Hematopoietic multipotent progenitor cell treated with erythropoietin and hydrocortisone succinate and interleukin-3 and kit ligand, for 17 days (in vitro differentiated cells): ENCODE measurements at places on chromosomes 11 and 22.
A peak's percentile ranks its signal among the peaks of the same experiment; 100 is the strongest.

DNA sequence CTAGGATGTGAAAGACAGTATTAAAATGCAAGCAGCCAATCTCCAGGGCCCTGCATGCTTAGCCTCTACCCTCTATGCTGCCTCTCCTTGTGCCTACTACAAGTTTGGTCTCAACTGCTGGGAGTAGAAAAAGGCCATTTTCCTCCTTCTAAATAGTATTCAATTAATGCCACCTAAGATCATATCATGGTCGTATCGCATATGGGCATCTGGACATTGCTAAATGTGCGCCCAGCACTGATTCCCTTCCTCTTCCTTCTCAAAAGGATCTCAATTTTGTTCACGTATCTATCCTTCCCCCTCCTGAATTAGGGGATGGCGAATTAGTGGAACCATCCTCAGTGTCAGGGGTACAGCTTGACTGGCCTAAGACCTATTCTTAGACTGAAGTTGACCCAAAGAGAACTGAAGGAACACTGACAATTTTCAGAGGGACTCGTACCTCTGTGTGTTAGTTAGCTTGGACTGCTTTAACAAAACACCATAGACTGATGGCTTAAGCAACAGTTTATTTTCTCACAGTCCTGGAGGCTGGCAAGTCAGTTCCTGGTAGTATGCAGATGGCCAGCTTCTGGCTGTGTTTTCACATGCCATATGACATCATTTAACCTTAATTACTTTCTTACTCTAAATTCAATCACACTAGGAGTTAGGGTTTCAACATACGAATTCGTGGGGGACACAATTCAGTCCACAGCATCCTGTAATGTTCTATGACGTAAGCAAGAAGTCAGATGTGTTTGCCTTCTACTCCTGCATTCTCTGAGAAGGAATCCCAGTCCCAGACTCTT is 8.5 kb upstream of the NUP50 start:
- no peak for DNase-seq

- no peak for DNase-seq
Observed at GRCh38 chr11:45881708-45882368, 3.6 kb upstream of the MAPK8IP1 start.

DNA sequence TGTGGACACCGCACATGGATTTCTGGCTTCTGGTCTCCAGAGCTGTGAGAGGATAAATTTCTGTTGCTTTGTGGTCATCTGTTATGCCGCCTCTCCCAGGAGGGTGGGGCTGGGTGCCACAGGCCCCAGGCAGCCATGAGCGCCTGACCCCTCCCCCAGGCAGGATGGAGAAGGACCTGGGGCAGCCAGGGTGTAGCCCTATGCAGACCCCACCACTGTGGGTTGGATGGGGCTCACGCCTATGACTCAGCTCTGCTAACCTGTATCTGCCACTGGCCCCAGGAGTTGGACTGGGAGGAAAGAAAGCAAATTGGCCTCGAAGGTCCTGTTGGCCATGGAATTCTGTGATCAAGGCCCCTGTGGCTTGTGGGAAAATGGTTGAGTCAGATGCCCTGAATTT is 1351.1 kb downstream of the BRD1 start:
- no peak for DNase-seq

DNA sequence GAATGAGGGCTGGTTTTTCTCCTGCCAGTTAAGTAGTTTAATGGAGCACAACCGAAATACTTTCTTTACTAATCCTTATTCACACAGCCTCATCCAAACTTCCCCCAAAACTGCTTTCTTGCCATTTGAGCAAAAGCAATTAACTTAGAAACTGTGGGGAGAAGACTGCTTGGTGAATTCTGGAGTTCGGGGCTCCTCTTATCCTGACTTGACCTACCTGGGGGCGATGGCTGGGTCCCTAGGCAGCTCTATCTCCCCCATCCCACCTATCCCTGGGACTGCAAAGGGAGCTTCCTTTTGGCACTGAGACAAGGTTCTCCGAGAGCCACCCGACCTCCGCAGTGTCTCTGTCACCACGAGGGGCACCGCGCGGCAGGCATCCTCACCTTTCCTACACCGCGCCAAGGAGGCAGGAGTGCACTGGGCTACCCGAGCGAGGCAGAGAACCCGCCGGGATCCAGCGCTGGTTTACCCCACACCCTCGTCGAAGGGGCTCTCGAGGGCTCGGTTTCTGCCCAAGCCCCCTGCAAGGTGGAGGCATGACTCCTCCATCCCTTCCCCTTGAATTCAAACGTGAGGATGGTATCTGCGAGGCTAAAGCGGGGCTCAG is 759 bp downstream of the DESI1 start:
- DNase-seq: peak; percentile 54

DNA sequence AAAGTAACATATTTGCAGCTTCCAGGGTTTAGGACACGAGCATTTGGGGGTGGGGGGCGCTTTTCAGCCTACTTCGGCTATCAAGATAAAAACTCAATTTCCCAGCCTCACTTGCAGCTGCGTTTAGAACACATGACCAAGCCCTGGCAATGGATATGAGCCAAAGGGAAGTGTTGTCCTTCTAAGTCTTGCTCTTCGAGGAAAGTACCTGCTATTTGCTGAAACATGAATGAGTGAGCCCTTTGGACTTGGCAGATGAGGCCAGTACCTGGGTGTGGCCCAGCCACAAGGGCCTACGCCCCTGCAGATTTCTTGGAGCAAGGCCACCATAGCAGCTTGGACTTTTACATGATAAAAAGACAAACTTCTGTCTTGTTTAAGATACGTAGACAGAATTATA is 60.2 kb upstream of the SORL1 start:
- peak; percentile 17 for DNase-seq

- DNase-seq: no peak
Observed at GRCh38 chr22:31892080-31892433, 52.3 kb upstream of the YWHAH start.

GRCh38 chr11:59556115-59556916 is 45.0 kb downstream of the OR4D9 start:
- peak; percentile 12 for DNase-seq

DNA sequence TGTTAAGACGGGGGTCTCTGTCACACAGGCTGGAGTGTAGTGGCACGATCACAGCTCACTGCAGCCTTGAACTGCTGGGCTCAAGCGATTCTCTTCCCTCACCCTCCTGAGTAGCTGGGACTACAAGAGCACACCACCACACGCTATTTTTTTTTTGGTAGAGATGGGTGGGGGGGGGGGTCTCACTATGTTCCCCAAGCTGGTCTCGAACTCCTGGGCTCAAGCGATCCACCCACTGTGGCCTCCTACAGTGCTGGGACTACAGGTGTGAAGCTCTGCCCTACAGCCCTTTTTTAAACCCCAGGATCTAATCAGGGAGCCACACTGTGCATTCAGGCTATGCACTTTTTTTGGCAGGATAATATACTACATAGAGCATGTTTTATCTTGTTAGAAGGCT is 1.4 kb upstream of the DHCR7 start:
- no peak for DNase-seq

DNA sequence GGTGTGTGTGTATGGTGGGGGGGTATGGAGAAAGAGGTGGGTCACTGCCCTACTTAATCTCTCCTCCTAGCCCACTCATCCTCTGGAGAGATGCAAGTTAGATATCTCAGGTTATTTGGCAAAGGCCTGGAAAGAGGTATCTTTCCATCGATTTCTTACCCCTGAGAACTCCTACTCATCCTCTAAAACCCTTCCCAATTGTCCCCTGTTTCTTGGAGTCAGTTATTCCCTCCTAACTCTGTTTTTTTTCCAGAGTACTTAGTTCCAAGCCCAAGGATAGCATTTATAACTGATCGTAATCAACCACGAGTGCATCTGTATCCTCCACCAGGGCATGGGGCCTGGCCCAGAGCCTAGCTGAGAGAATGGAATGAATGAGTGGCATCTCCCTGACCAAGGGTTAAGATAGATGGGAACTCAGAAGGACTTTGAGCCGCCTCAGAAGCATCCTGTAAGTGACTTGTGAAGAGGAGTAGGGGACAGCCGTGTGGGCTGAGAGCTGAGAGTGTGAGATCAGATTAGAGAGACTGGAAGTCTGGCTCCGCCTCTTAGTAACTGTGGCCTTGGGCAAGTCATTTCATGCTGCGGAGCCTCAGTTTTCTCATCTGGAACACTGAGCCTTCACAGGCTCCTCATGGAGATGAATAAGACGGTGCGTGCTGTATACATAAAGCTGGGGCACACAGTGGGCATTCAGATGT is 16.2 kb downstream of the CD6 start:
- no peak for DNase-seq

GRCh38 chr11:133570376-133570775 is 38.1 kb upstream of the OPCML start:
- no peak for DNase-seq

GRCh38 chr11:102244681-102245409 is 72.4 kb upstream of the BIRC3 start:
- no peak for DNase-seq
